Peyer's patch (tissue), 4 donors: ENCODE measurements at places on chromosomes 16 and 17.

- no peak for DNase-seq
- H3K27me3 ChIP-seq, result no peaks in the 10 kb centered on the region
- no peak overlapping the region for H3K27ac ChIP-seq
- H3K36me3 ChIP-seq, result no peaks in the 10 kb centered on the region
Measured at GRCh38 chr16:50466170-50466569, 82.0 kb upstream of the NKD1 start.

- H3K27me3 ChIP-seq, result no peaks in the 10 kb centered on the region
- H3K4me3 ChIP-seq, result no peak overlapping the region
- no peak for DNase-seq
- H3K4me1 ChIP-seq, result no peaks in the 10 kb centered on the region
- H3K36me3 ChIP-seq, result peaks cover 5% of the 10 kb centered on the region
Measured at GRCh38 chr17:62062302-62062701, 2.8 kb downstream of the MED13 start.

GRCh38 chr16:84555418-84556196 lies 51.1 kb upstream of the MEAK7 start:
- DNase-seq, result no peak
- H3K4me1 ChIP-seq, result no peaks in the 10 kb centered on the region
- H3K27ac ChIP-seq, result no peak overlapping the region
- H3K27me3 ChIP-seq, result no peaks in the 10 kb centered on the region

- DNase-seq, result no peak
- H3K27me3 ChIP-seq, result no peaks in the 10 kb centered on the region
- no peaks in the 10 kb centered on the region for H3K36me3 ChIP-seq
- H3K27ac ChIP-seq, result no peak overlapping the region
- H3K4me3 ChIP-seq, result no peak overlapping the region
- H3K4me1 ChIP-seq, result no peaks in the 10 kb centered on the region
Measured at GRCh38 chr17:4678448-4679026, 25.4 kb downstream of the PELP1 start.

DNA sequence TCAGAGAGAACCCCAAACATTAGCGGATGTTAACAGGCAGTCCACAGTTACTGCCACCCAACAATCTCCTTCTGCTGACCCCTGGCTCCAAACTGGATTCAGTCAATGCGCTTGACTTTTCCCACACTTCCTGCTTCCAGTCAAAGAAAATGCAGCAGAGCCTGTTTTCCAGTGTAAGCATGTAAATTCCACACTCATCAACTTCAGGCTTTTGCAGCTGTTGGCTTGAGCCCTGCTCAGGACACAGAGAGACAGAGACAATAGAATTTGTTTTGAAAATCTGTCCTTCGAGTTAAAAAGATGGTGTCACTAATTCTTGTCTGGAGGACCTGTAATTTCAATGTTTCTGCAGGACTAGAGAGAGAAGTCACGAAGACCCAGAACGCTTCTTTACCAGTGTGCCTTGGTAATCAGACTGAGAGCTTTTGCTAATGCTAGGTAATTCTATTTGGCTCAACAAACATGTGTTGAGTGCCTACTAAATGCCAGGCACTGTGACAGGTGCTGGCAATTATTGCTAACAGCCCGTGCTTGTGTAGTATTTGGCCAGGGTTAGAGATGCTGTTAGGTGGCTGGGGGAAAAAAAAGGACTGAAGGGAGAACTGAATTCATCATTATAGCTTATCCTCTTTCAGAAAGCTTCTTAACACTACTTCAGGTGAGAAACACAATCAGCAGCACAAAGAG lies 32.5 kb downstream of the HOXB1 start:
- no peak for DNase-seq
- no peaks in the 10 kb centered on the region for H3K36me3 ChIP-seq
- H3K4me1 ChIP-seq, result no peaks in the 10 kb centered on the region
- no peak overlapping the region for H3K27ac ChIP-seq

- DNase-seq, result no peak
- H3K27ac ChIP-seq, result no peak overlapping the region
- H3K4me3 ChIP-seq, result no peak overlapping the region
- no peaks in the 10 kb centered on the region for H3K4me1 ChIP-seq
- no peaks in the 10 kb centered on the region for H3K27me3 ChIP-seq
- H3K36me3 ChIP-seq, result no peaks in the 10 kb centered on the region
Measured at GRCh38 chr16:69485361-69485760, 60.9 kb downstream of the CYB5B start.

- H3K27me3 ChIP-seq, result no peaks in the 10 kb centered on the region
- DNase-seq, result no peak
- H3K4me1 ChIP-seq, result no peaks in the 10 kb centered on the region
- no peak overlapping the region for H3K4me3 ChIP-seq
Measured at GRCh38 chr16:65306722-65307121, 184.9 kb upstream of the CDH11 start.

GRCh38 chr16:52535076-52535475 lies 11.9 kb downstream of the TOX3 start:
- H3K36me3 ChIP-seq, result no peaks in the 10 kb centered on the region
- no peak overlapping the region for H3K4me3 ChIP-seq
- no peak overlapping the region for H3K27ac ChIP-seq
- DNase-seq, result no peak
- no peaks in the 10 kb centered on the region for H3K27me3 ChIP-seq

DNA sequence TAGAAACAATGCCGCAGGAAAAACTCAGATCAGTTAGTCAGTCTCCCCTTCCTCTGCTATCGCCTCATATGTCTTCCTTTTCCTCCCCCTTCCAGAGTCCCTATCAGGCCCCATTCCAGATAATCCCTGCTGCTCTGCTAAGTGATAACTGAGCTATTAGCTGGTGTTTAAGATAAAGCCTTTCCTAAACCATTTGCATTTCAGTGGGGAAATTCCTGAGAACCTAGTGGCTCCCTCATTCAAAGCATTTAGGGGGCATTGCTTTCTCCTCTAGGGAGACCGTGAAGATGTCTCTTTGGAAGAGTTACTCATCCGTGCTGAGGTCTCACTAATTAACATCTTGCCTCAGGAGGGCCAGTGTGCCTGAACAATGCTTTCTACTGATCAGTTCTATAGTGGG lies 401.6 kb downstream of the NPIPA7 start:
- DNase-seq, result no peak
- no peaks in the 10 kb centered on the region for H3K36me3 ChIP-seq
- H3K4me3 ChIP-seq, result no peak overlapping the region
- no peaks in the 10 kb centered on the region for H3K4me1 ChIP-seq
- no peak overlapping the region for H3K27ac ChIP-seq

DNA sequence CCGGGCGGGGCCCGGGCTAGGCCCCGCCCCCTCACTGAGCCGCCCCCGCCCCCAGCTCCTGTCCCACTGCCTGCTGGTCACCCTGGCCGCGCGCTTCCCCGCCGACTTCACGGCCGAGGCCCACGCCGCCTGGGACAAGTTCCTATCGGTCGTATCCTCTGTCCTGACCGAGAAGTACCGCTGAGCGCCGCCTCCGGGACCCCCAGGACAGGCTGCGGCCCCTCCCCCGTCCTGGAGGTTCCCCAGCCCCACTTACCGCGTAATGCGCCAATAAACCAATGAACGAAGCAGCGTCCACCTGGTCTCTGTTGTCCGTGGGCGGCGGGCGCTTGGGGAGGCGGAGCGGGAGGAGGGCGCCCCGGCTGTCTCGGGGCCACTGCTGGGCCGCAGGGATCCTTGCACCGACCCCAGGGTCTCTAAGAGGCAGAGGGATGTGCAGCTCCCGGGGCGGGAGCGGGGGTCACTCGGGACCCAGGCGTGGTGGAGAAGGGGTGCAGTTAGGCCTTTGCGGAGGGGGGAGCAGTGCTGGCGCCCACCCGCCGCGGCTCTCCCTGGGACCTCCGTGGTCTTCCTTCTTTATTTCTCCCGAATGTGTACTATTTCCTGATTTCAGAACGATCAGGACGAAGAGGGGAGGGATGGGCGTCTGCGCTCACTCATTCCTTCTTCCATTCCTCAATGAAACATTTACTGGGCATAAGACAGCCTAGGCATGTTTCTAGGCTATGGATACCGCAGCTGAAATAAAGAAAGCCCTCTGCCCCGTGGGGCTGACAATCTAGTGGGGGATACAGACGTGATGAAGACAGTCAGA lies 2.0 kb downstream of the HBZ start:
- H3K27me3 ChIP-seq, result no peaks in the 10 kb centered on the region
- no peak for DNase-seq
- peaks cover 6% of the 10 kb centered on the region for H3K4me1 ChIP-seq
- no peaks in the 10 kb centered on the region for H3K36me3 ChIP-seq
- H3K27ac ChIP-seq, result no peak overlapping the region
- peak overlapping the region; percentile 40 for H3K4me3 ChIP-seq

DNA sequence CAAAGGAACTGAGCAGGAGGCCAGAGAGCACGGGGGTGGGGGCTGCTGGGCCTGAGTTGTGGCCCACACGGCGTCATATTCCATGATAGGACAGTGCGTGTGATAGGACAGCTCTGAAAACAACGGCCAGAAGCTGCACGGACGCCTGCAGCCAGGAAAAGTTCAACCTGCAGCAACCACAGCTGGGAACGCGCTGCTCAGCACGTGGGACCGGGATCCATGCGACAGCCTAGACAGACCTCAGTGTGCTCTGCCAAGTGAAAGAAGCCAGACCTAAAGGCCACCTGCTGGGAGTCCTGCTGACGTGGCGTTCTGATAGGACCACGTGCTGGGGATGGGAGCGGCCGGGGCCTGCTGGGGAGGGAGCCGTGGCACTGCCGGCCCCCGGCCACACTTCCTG lies 21.6 kb downstream of the CTU2 start:
- peaks cover 75% of the 10 kb centered on the region for H3K36me3 ChIP-seq
- no peak overlapping the region for H3K27ac ChIP-seq
- no peak overlapping the region for H3K4me3 ChIP-seq
- no peaks in the 10 kb centered on the region for H3K4me1 ChIP-seq
- H3K27me3 ChIP-seq, result no peaks in the 10 kb centered on the region

DNA sequence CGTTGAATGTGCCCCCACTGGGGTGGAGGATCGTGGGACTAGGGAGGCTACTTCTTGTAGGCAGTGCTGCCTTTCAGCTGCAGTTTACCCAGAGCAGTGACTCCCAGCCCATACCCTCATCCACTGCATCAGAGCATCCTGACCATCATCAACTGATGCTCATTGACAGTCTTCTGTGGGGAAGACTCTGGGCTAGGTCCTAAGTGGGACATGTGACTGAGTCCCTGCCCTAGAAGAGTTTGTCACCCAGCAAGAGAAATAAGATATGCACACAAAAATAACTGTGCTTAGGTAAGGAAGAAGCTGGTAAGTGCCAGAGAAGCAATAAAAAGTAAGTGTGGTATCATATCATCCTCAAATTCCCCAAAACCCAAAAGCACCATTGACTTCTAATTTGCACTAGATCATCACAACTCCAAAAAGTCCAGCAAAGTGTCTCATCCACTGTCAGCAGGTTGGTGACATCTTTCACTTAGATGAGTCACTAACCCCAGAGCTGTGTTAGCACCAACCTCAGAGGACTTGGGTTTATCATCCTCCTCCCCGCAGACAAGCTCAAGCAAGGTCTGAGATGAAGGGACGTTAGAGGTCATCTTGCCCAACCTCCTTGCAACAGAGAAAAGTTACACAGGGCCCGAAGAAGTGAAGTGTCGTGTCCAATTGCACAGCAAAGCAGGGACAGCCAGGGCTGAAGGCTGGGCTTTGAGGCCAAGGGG lies 99.0 kb downstream of the CCDC182 start:
- H3K4me1 ChIP-seq, result no peaks in the 10 kb centered on the region
- H3K27me3 ChIP-seq, result no peaks in the 10 kb centered on the region
- no peak overlapping the region for H3K4me3 ChIP-seq
- no peak overlapping the region for H3K27ac ChIP-seq
- H3K36me3 ChIP-seq, result no peaks in the 10 kb centered on the region
- DNase-seq, result no peak

- H3K4me1 ChIP-seq, result peaks cover 5% of the 10 kb centered on the region
- H3K4me3 ChIP-seq, result no peak overlapping the region
- H3K27me3 ChIP-seq, result no peaks in the 10 kb centered on the region
- peak; percentile 60 for DNase-seq
- H3K36me3 ChIP-seq, result no peaks in the 10 kb centered on the region
Measured at GRCh38 chr16:85616607-85617321, 3.6 kb downstream of the GSE1 start.

DNA sequence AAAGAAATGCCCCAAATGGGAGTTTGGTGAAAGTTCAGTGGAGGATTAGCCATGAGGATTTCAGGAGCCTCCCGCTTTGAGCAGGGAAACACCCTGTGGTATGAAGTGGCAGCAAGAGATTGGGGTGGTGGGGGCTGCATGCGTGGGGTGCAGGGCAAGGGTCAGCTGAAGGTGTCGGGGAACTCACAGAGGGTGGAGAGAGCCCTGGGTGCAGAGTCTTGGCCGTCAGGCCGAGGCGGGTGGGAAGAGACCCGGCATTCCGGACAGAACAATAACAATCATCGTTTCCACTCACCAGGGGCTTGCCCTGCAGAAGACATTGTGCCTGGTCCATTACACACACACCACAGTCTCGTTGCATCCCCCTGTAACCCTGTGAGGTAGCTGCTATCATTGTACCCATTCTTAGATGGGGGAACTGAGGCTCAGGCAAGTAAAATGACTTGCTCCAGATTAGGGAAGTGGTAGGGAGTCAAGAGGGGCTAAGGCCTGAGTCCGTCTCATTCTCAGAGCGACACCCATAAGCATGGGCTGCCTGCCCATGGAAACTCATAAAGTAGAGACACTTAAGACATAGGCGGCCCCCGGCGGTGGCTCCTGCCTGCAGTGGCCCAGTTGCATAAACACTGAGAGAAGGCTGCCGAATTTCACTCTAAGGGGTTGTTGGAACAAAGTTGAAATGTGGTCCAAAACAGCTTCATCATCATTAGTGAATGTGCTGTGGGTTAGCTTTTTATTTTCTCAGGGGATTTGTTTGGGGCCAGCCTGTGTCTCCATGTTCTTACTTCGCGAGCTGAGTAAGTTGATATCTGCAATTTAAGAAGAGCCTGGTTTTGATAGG lies 93.3 kb downstream of the CMIP start:
- no peak for DNase-seq
- no peak overlapping the region for H3K27ac ChIP-seq
- no peaks in the 10 kb centered on the region for H3K27me3 ChIP-seq
- no peaks in the 10 kb centered on the region for H3K4me1 ChIP-seq
- no peaks in the 10 kb centered on the region for H3K36me3 ChIP-seq

GRCh38 chr17:10139577-10139976 lies 58.8 kb downstream of the GAS7 start:
- no peaks in the 10 kb centered on the region for H3K27me3 ChIP-seq
- no peak overlapping the region for H3K27ac ChIP-seq
- H3K4me3 ChIP-seq, result no peak overlapping the region
- no peak for DNase-seq
- H3K36me3 ChIP-seq, result no peaks in the 10 kb centered on the region
- no peaks in the 10 kb centered on the region for H3K4me1 ChIP-seq

DNA sequence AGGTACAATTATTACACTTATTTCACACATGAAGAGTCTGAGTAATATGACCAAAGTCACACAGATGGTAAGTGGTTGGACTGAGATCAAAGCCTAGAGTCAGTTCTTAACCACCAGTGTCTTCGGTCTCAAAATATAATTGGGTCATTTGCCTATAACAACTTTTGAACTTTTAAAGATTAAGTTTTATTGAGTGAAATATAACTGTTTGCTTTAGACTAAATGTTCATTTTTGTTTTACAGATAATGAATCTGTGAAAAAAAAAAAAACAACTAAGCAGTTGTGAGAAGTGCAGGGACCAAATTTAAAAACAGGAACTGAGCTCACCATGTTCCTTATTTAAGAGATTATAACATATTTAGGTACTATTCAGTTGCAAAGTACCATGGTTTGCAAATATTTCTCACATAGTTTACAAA lies 150.1 kb downstream of the ITFG1 start:
- H3K27ac ChIP-seq, result no peak overlapping the region
- no peaks in the 10 kb centered on the region for H3K27me3 ChIP-seq
- H3K36me3 ChIP-seq, result peaks cover 12% of the 10 kb centered on the region
- H3K4me3 ChIP-seq, result no peak overlapping the region
- no peak for DNase-seq
- H3K4me1 ChIP-seq, result no peaks in the 10 kb centered on the region
